ENCODE measurements at places on chromosomes 11 and 22. TPM values are rescaled to one million over a fixed set of nuclear protein-coding genes. Genes with fewer than 3 reads are reported as not detected.

DNA sequence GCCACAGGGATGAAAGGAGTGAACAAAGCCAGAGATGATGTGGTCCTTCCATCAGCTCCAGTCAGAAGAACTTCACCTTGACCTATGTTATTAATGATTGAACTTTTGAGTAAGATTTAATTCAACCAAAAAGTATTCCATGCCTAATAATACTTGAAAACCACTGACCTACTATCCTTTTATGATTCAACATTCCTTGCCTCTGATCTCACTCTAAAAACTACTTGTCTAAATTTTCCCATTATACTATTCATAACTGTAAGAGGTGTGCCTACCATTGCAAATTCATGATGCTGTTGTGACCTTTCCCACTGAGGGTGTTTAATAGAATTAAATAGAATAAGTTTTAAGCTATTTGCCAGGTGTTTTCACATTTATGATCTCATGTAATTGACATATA, 164.7 kb upstream of the GUCY1A2 start:
- no peak for DNase-seq

GRCh38 chr22:44091021-44091721, 67.1 kb downstream of the PARVB start:
- DNase-seq, result no peak

DNA sequence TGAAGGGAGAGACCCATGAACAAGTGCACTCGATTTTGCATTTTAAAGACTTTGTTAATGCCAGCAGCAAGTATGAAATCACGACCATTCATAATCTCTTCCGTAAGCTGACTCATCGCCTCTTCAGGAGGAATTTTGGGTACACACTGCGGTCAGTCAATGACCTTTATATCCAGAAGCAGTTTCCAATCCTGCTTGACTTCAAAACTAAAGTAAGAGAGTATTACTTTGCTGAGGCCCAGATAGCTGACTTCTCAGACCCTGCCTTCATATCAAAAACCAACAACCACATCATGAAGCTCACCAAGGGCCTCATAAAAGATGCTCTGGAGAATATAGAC, 5.9 kb downstream of the SERPIND1 start:
- DNase-seq, result no peak

DNA sequence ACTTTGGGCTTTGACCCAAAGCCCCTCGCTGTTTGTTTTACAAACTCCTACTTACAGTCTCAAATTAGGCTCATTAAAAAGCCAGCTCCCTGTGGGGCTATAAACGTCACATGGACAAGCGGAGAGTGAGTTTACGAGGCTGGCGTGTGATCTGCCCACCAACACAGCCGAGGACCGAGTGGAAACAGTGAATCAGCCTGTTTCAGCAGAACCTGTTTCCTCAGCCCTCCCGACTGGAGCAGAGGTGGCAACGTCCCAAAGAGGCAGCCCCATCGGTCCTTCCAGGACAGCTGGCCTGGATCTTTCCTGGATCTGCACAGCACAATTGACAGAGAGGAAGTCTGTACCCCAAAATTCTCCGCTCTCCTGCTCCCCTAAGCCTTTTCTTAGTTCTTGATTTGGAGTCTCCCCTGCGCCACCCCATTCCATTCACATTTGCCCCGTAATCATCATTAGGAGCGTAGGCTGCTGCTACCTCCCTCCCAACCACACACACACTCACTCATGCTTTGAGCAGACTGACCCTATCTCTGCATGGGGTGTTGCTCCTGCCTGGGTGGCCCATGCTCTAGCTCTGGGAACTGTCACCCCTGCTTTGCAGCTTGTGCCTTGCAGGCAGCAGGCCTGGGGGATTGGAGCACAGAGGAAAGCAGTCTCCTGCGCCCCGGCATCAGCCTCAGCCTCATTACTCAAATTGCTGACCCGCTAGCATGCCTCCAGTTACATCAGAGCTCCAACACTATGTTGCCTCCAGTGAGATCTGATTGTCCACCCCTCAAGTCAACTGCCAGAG, 117.8 kb downstream of the NAT10 start:
- no peak for DNase-seq

The SMC1B gene
- total RNA-seq, result not detected

DNA sequence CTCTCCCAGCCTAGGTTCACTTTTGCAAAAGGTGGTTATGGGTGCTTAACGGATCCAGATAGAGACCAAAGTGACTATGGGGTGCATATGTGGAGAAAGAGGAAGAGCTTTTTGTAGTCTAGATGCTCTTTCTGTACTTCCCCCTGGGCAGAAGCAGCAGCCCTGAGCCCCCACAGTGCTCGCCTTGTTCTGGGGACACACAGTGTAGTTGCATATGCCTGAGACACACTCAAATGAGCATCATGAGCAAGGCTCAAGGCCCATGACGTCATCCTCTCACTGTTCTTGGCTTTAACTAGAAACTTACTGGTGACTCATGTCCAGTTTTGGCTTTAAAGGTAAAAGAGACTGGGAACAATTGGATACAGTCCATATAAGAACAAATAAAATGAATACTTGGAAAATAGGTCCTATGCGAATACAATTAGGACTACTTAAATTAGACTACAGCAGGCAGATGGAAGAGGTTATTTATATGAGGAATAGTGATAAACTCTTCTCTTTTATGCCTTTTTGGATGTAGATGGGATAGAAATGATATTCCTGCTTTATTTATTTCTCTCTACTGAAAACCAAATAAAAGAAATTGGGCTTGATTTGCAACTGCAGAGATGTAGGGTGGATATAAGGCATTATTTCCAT, 20.1 kb upstream of the PEX26 start:
- no peak for DNase-seq

DNA sequence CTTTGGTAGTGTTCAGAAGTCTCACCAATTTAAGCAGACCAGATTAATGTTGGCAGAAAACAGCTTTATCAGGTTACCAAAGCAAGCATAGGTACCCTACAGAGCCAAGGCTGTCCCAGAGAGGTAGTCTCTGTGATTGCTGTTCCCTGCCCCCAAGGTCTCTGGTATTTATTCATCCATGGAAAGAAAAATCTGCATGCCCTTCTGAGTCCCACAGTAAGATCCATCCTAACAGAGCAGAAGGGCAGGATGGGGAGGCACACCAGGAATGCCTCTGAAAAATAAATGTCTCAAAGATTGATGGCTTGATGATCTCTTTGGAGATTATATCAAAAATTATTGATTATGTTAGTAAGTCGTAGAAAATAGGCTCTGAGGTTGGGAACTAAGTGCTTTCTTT, 122.8 kb downstream of the FAT3 start:
- DNase-seq, result no peak

The HOATZ gene
- total RNA-seq, result not detected

- no peak for DNase-seq
These were observed 7.0 kb downstream of the OVOL1 start for GRCh38 chr11:65793625-65794400.

DNA sequence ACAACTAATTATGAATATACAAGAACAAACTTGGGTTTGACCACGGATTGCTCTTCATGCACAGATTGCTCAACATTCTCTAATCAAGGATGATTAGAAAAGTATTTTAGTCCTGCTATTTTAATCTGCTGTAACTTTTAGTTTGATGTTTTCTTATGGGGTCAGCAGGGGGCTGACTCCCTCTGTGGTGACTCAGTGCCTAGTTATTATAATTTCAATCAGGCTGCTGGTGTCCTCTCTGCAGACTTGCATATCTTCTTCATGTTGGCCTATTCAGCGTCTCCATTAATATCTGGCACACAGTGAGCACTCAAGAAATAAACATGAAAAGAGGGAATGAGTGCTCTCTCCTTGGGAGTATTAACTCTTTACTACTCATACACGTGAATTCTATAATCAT, 223.8 kb upstream of the DDI1 start:
- no peak for DNase-seq

GRCh38 chr22:45865561-45866125, 111.3 kb downstream of the WNT7B start:
- DNase-seq, result no peak

DNA sequence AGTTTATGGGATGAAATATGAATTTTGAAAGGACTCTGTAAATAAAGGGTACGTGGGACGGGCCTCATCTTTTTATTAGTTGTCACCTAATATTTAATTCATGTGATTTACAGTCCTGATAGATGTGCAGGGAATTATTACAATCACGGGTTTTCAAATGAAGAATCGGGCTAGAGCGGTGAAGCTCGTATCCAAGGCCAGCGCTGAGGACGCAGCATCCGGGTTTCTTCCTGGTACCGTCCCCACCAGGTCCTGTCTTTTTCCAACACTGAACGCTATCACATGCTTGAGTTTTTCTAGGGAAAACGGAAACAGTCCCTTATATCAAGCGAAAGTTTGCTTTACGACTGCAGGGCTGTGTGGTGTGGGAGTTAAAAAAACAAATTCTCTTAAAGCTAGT, 787 bp downstream of the SMDT1 start:
- DNase-seq, result no peak

- DNase-seq, result no peak
These were observed 344.1 kb upstream of the API5 start for GRCh38 chr11:42967653-42968052.

Measured in CD8-positive, alpha-beta T cell (primary cell).